ENCODE measurements at places on chromosomes 2 and 18.

DNA sequence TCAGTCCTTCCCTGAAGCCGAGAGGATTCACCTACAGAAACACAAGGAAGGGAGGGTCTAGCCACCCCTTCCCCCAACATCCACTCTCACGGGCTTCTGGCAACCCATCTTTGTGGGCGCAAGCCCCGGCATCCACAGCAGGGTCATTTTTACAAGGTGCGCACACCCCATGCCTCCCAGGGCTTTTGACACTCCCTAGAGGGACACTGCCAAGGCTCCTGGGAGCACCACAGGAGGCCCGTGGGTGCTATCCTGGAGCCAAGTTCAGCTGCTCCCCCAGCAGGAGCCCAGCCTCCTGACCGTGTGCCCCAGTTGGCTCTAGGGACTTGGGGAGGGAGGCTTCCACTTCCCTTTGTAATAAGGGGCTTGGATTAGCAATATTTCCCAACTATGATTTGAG, 251.6 kb downstream of the TNS1 start:
- DNase-seq, result no peak

GRCh38 chr2:73986085-73986681, 1.5 kb downstream of the TET3 start:
- no peak for DNase-seq

GRCh38 chr2:214904176-214904575, 94.7 kb upstream of the BARD1 start:
- no peak for DNase-seq

GRCh38 chr18:64713284-64713683, 564.4 kb upstream of the LINC00305 start:
- no peak for DNase-seq

- DNase-seq, result no peak
These were observed 26.2 kb upstream of the ARHGEF4 start for GRCh38 chr2:130810490-130810889.

DNA sequence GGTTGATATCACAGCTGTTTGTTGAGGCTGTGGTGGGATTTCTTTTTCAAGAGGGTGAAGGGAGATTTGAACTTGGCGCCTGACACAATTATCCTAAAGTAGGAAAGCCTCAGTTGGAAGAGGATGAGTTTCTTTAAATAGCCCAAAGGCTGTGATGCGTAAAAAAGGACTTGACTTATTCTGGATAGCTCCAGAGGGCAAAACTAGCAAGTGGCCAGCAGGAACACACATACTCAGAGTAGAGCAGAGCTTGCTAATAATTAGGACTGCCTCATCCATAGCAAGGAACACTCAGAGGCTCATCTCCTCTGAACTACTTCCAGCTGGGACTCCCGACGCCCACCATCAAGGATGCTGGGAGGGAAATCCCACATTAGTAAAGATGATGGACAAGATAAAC, 74.0 kb downstream of the AFF3 start:
- DNase-seq, result no peak

GRCh38 chr2:226578879-226579278, 220.7 kb downstream of the IRS1 start:
- no peak for DNase-seq

DNA sequence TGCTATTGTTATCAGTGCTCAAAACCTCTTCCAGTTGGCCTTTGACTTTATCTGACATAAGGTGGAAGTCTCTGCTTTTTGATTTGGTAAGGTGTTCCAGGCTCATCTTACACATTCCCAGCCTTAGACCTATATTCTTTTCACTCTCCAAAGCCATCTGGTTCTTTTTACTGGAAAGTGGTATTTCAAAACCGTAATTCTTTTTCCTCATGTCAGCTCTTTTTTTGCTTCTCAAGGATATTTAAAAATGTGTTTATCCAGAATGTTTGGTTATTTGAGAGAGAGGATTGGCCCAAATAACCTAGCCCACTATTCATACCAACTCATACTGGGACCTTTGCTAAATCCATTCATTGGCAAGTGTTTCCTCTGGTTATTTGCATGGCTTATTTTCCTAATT, 411.2 kb upstream of the PIK3C3 start:
- DNase-seq, result no peak

DNA sequence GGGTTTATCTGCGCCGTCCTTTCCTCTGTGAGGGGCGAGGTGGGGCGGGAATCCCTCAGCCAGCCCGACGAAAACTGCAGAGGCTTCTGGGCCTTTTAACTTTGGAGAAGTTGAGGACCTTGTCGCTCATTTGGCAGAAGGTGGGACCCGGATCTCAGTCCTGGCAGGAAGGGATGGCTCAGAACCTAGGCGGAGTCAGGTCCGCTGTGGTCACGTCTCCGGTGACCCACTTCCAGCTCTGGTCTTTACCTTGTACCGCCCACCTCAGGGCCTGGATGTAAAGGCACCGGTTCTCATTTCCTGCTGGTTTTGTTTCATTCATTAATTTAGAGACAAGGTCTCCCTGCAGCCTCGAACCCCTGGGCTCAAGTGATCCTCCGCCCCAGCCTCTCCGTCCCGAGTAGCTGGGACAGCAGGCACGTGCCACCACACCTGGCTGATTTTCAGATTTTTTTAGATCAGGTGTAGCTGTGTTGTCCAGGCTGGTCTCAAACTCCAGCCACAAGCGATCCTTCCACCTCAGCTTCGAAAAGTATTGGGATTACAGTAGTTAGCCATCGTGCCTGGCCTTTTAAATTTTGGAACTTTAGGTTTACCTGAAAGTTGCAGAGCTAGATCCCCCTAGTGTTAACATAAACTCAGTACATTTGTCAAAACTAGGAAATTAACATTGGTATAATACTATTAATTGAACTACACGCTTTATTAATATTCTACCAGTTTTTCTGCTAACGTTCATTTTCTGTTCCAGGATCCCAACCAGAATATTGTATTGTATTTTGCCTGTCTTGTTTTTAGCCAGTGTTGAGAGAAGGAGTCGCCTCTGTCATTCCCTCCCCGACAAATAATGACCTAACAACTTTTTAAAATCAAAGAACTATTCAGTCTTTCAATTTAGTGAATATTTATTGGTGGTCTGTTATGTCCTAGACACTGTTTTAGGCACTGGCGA, 852 bp downstream of the POLI start:
- DNase-seq, result no peak

GRCh38 chr2:72150157-72150860, 2.6 kb upstream of the CYP26B1 start:
- peak; percentile 45 for DNase-seq

DNA sequence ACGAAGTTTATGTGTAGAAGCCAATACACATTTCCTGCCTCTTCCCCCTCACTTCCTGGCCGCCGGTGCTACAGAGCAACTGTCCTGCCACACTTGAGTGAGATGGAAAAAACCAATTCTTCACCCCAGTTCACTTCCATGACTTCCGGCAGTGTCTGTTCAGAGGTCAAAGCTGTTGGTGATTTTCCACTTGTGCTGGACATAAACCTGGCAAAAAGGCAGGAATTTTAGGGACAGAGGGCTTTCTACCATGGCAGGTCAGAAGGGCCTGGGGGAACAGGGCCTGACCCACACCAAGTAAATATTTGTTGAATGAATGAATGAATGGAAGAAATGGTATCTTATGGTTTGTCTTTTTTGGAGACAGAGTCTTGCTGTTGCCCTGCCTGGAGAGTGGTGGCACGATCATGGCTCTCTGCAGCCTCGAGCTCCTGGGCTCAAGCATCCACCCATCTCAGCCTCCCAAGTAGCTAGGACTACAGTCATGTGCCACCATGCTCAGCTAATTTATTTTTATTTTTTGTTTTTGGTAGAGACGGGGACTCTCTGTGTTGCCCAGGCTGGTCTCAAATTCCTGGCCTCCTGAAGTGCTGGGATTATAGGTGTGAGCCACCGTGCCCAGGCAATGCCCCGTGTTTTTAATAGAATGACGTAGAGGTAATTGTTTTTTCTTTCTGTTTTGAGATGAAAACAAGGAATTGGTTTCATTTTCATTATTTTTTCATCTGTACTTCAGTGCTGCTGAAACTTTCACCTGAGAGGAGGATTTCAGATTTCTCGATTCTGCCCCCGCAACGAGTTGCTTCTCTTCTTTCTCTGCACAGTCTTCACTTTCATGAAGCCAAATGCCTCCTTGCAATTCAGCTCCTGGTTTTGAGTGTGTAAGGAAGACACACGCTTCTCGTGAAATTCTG, 48.0 kb upstream of the LPIN2 start:
- DNase-seq, result no peak

DNA sequence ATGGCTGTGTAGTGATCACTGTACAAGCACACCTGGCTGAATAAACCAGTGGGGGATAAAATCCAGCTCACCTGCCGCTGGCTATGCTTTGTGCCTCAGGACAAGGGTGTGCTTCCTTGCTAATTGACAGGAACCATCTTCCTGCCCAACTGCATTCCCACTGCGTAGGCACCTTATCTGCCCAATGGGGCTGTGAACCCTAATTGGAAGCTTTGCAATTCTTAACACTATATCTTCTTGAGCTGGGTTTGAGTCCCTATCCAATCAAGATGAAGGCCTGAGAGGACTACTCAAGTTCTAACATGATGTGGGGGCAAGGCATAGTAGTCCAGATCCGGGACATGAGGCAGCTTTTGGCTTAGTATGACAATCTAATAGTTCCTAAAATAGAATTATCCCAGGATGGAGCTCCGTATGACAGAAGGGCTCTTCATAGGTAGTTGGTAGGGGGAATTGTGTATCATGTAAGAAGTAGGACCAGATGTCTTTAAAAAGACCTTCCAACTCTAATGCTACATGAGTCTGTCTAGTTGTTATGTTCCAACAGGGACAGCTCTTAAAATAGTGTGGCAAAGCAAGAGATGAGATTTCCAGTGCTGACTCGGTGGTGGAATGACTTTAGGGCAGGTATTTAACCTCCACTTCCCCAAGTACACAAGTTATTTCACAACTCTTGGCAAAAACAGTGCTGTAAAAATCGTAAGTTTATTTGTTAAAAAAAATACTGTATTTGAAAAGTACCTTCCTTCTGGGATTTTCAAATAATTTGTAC, 2.3 kb upstream of the TMEM150A start:
- DNase-seq, result no peak

DNA sequence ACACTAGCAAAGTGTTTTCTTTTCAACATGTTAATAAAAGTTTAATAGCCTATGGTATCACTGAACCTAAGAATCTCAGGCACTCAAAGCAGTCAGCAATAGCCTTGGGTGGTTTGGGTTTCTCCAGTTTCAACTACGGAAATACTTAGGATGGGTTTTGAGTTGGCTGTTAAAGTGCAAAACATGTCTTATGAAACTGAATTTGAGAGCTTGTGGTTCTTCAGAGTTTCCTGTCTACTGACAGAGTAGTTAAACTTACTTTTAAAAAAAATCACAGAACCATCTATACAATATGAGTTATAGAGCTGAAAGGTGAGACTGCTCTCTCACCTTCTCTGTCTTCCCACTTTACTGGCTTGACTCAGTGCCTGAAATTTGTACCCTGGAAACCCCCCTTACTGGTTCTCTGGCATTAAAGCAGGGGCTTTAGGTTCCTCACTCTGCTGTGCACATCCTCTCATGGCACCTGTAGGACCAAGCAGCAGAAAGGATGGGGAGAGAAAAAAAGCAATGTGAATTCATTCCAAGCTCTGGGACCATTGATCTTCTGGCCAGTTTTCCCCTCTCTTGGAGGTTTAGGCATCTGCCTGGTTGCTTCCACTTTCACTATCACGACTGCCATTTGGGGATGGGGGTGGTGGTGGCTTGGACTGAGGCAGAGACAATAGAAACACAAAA, 18.1 kb downstream of the CCDC141 start:
- peak; percentile 9 for DNase-seq

DNA sequence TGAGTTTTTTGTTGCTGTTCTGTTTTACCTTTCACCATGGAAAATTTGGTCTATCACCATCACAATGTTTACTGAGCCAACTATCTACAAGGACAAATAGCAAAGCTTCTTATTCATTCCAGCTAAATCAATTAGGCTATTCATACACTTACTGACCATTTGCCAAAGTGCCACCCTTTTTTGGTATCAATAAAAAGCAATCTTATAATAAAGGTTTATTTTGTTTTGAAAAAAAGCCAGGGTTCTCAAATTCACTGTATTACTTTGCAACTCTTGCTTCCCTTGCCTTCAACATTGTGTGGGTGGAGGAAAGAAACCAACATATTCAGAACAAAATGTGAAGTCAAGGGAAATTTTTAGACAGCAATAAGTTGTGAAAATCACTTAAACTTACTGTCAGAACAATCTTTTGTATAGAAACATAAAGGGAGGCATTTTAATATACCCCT, 15.3 kb downstream of the PELI1 start:
- DNase-seq, result no peak

GRCh38 chr2:18558458-18558857, 2.0 kb downstream of the RDH14 start:
- DNase-seq, result no peak

- DNase-seq, result no peak
These were observed 43.3 kb downstream of the SNED1 start for GRCh38 chr2:241041589-241042158.

Measured in stimulated activated CD4-positive, alpha-beta T cell treated with anti-CD3 and anti-CD28 coated beads, TNF-alpha, amount 100 ng/mL, for 48 hours (primary cell).